Left lobe of liver (tissue), 2 donors: ENCODE measurements at places on chromosomes 2 and 18. TPM values are rescaled to one million over a fixed set of nuclear protein-coding genes. Genes with fewer than 3 reads are reported as not detected.

The NT5DC4 gene
- total RNA-seq: not detected

DNA sequence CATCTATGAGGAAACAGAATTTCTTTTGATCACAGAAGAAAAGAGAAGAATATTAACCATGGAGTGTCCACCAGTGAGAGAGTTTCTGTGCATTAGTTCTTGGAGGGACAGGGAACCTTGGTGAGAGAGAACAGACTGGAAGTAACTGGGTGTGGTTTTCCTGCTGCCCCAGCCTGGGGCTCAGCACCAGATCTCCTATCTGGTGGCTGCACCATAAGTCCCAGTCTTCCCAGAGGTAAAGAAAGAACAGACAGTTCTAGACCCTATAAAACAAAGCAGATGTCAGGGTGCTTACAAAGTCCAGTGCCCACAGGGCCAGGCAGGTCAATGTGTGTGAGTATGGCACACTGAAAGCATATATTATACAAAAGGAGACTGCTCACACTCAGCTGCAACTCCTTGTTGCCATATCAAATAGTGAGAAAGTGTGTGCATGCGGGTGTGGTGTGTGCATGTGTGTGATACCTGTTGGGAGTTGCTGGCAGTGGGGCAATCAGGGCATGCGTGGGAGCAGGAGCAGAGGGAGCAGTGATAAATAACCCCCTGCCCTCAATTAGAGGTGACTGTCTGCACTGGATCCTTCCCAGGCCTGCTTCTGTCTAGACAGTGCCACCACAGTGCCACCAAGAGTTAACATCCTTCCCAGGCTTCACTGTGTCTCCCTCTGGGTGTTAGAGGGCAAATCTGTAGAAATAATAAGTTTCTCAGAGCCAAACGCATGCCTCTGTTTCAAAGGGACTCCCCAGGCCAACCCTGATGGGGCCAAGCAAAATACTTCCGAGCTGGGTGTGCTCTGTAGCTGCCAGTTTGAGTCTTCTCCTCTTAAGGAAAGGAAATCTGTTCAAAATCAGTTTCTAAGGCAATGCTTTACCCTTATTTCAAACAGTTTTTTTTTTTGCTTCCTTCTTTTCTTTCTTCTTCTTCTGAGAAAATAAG is 45.7 kb downstream of the RDH14 start:
- DNase-seq: no peak

The C2orf78 gene
- total RNA-seq: not detected

DNA sequence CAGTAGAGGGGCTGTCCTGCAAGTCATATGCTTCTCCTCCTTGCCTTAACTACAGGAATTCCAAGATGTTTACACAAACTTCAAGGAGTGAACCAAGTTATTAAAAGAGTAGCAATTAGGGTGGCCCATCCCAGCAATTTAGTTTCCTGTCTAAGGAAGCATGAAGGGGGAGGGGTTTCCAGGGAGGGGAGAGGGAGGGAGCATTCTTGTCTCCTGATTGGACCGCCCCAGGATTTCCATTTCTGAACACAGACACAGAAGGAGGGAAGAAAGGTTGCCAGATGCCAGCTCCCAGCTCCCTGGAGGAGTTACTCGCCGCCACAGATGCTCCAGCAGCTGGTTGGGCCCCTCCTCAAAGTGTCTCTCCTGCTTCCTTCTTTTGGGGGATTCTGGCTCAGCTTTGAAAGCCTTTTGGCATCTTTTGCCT is 107.6 kb downstream of the TRIB2 start:
- no peak for DNase-seq

DNA sequence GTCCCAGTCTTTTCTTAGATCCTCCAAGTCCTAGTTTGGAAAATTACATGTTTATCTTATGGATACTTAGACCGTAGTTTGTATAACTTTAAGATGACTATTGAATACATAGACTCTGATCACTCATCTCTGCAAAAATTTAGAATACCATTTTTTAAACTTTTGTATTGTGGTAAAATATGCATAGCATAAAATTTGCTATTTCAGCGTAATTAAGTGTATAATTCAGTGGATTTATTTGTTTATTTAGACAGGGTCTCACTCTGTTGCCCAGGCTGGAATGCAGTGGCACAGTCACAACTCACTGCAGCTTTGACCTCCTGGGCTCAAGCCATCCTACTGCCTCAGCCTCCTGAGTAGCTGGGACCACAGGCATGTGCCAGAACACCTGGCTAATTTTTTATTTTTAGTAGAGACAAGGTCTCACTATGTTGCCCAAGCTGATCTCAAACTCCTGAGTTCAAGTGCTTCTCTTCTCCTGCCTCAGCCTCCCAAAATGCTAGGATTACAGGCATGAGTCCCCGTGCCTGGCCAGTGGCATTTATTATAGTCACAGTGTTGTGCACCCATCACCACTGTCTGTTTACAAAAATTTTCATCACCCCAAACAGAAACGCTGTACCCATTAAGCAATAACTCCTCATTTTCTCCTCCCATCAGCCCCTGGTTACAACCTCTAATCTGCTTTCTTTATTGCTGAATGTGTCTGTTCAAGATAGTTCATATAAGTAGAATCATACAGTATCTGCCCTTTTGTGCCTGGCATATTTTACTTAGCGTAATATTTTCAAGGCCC is 90.0 kb downstream of the MAP3K20 start:
- no peak for DNase-seq

The AMMECR1L gene
- 6.4 TPM for total RNA-seq

- peak; percentile 19 for DNase-seq
Observed at GRCh38 chr2:70062270-70062669, 25.0 kb upstream of the PCBP1 start.

The TCF7L1 gene
- total RNA-seq: 5.7 TPM

The SPHKAP gene
- not detected for total RNA-seq

The CCDC141 gene
- 0.38 TPM for total RNA-seq

The ACKR3 gene
- total RNA-seq: 2.4 TPM

DNA sequence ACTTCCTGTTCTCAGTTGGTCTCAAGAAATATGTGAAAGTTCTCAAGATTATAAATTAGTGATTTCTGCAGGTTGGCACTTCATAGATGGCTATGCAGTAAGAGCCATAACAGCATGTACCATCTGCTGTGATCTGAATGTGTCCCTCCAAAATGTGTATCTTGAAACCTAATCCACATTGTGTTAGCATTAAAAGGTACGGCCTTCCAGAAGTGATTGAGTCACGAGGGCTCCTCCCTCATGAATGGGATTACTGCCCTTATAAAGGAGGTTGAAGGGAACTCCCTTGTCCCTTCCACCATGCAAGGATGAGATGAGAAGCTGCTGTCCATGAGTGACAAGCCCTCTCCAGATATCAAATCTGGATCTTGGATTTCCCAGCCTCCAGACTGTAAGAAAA is 45.0 kb downstream of the METTL4 start:
- DNase-seq: no peak

The ABCB11 gene
- total RNA-seq: 68.5 TPM

The DNAH6 gene
- 1.9 TPM for total RNA-seq

GRCh38 chr2:213848631-213849030 is 562.2 kb upstream of the VWC2L start:
- DNase-seq: no peak

DNA sequence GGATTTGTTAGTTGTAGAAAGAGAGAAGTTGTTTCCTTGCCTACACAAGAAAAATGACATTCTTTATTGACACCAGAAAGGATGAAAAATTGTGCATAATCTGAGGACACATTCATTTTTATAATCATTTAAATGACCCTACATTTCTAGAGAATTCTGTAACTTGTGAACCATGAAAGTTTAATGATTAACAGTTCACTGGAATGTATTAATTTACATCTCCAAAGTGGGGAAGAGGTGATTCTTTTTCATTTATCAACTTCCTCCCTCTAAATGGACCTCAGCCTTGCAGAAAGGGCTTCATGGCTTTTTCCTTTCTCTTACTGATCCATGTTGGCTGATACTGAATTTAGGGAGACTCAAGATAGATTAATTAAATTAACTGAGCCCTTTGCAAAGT is 565.2 kb upstream of the LINC00305 start:
- DNase-seq: no peak

- no peak for DNase-seq
Observed at GRCh38 chr2:65018141-65018582, 29.0 kb downstream of the SLC1A4 start.

GRCh38 chr2:3637311-3637675 is 20.7 kb upstream of the ALLC start:
- peak; percentile 24 for DNase-seq

The DOK1 gene
- 2.8 TPM for total RNA-seq

- DNase-seq: no peak
Observed at GRCh38 chr2:46197672-46198071, 99.5 kb upstream of the EPAS1 start.

The STAT4 gene
- 0.98 TPM for total RNA-seq

- DNase-seq: no peak
Observed at GRCh38 chr18:36608107-36608506, 220.7 kb downstream of the TPGS2 start.

- no peak for DNase-seq
Observed at GRCh38 chr2:135728064-135728743, 13.5 kb upstream of the UBXN4 start.

DNA sequence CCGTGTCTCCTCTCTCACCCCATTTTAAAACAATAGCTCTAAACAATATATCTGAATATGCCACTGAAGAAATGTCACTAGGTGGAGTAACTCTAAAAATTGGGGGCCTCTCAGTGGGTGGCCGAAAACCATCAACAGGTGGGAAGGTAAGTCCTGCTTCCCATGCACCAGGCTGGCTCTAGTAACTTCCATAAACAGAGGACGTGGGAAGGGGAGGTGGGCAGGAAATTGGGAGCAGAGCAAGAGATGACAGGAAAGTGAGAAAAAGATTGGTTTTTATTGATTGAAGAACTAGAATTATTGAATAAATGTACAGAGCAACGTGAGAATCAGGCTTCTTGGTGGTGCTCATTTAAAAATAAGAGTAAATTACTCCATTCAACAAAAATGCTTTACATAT is 170.4 kb downstream of the SOCS6 start:
- DNase-seq: no peak

DNA sequence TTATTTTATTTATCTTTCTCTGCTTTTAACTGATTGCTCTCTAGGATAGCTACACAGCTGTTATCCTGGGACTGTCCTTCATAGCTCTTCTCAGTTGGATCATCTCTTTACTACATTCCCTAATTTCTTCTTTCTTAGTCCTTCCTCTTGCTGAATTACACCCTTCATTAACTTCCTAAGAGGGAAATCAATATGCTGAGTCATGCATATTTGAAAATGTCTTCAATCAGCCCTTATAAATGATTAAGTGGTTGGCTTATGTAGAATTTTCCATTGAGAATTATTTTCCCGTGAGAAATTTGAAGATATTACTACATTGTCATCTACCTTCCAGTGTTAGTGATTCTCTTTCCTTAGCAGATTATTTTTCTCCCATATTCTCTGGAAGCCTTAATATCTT is 214.2 kb downstream of the SOCS6 start:
- DNase-seq: no peak

DNA sequence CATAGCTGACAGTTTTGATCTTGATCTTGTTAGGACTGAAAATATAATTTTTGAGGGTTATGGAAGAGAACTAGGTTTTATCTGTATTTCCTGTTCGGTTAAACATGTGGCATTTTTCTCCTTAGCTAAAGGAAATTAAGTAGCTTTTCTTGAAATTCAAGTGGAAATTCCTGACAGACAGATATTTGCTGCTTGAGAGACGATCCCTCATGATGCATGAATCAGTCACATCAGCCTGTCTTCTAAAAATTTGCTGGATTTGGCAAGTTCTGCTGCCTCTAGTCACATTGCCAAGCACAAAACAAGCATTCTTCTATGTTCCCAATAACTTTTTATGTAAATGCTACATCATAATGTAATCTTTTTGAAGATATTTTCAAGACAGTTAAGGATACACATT is 201.8 kb upstream of the ATP5MC3 start:
- DNase-seq: no peak

DNA sequence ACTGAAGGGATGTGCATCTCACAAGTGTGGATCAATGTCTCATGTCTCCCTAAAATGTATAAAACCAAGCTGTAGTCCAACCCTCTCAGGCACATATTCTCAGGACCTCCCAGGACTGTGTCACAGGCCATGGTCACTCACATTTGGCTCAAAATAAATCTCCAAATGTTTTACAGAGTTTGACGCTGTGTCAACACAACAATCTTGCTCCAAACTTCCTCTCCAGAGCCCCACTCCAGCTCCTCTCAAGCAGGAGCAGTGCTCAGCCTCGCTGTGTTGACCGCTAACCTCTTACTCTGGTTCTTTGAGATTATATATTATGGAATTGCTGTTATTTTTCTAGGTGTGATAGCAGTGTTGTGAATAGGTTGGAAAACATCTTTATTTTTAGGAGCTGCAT is 56.2 kb downstream of the CYP27C1 start:
- DNase-seq: peak; percentile 7

GRCh38 chr2:136482966-136483365 is 282.4 kb upstream of the THSD7B start:
- no peak for DNase-seq

The MBD1 gene
- 33.6 TPM for total RNA-seq
